ENCODE measurements at places on chromosomes 1 and 21.

GRCh38 chr1:207745839-207746767, 5.8 kb upstream of the CD46 start:
- no peak for DNase-seq

DNA sequence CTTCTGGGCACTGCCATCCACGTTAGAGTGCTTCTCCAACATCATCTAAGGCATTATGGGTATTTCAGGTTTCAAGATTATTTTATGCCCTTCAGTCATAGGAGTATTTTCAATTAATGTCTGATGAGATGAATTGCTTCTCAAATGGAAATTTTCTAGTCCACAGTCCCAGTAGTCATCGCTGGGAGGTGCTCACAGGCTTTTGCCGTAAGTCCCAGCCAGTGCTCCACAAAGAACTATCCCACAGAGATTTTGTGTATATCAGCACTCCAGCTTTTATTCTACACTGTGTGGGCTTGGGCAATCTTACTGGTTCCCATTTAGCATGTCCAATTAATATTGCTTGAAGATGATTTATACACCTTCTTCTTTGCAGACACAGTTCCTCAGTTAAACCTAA, 61.0 kb downstream of the SMYD2 start:
- DNase-seq, result no peak

GRCh38 chr1:85085417-85085816, 37.1 kb upstream of the MCOLN3 start:
- no peak for DNase-seq

DNA sequence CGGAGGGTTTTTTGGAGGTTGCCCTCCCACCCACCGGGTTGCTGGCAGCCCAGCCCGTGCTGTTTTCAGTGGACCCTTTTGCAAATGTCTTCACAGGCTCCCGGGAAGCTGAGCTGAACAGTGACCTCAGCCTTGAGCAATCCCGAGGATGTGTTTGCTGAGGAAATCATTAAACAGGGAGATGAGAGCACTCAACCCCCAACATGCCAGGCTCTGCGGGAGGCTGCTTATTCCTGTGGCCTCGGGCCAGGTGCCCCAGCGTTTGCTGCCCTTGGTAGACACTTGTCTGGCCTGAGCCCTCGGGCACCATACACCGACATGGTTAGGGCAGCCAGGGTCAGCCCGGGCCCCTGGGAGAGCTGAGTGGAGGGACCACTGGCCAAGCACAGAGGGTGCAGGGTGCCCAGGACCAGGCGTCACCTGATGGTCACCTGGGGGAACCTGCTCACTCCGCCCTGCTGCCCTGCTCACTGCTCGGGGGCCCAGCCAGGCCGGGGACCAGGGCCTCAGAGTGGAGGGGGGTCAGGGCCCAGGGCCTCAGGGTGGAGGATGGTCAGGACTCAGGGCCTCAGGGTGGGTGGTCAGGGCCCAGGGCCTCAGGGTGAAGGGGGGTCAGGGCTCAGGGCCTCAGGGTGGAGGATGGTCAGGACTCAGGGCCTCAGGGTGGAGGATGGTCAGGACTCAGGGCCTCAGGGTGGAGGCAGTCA, 42.5 kb upstream of the POFUT2 start:
- peak; percentile 93 for DNase-seq

- peak; percentile 67 for DNase-seq
Measured at GRCh38 chr1:6794164-6794563, 8.9 kb downstream of the CAMTA1 start.

- DNase-seq, result no peak
Measured at GRCh38 chr1:229138058-229138457, 132.9 kb upstream of the RAB4A start.

- no peak for DNase-seq
Measured at GRCh38 chr21:36188081-36188681, 31.6 kb downstream of the DOP1B start.

GRCh38 chr1:214447557-214447871, 103.9 kb downstream of the PTPN14 start:
- peak; percentile 82 for DNase-seq

DNA sequence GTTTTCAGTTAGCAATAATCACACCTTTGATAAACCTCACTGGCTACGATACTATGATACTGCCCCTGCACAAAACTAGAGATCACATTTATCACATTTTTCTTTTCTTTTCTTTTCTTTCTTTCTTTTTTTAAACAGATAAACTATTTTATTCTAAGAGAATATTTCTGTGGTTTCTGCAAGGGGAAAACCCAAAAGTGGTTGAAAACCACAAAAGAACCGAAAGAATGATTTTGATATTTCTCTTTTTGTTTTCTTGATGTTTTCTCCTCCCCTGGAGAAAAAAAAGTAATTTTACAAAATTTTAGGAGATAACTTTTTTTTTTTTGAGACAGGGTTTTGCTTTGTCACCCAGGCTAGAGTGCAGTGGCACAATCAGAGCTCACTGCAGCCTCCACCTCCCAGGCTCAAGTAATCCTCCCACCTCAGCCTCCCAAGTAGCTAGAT, 18.4 kb upstream of the FRRS1 start:
- no peak for DNase-seq

DNA sequence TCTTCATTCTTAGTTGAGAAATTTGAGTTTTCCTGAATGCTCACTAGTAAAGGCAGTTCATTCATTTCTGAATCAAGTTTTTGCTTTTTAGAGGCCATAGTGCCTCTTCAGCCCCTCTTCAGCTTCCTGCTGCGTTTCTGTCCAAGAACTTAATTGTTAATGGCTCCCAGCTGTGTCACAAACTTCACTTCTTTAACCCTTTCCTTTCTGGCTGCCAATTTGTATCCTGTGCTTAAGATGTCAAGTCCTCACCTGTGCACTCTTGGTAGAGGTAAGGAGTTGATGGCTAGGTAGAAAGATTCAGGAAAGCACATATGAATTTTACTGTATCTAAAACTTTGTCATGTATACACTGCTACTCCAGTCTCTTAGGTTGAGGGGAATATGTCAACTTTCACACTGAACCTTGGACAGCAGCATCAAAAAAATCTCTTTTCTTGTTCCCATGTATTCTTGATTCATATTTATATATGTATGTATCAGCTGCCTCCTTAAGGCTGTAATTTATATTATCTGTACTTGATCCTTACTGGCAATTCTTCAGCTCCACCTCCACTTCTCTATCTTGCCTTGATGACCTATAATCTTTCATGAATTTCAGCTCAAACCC, 612.8 kb downstream of the LMO4 start:
- no peak for DNase-seq

DNA sequence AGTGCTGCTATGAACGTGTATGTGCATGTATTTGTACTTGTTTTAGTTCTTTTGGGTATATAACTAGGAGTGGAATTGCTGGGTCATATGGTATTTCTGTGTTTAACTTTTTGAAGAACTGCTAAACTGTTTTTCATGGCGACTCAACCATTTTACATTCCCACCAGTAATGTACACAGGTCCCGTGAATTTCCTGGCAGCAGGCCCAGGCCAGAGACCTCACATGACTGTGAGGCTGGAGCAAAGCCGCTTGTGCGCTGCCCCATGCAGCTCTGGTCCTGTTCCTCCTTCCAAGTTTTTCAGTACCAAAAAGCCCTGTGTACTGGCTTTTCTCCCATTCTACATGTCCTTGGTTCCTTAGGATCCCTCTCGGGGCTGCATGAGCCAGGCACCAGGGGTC, 29.6 kb downstream of the ACOT11 start:
- peak; percentile 40 for DNase-seq

DNA sequence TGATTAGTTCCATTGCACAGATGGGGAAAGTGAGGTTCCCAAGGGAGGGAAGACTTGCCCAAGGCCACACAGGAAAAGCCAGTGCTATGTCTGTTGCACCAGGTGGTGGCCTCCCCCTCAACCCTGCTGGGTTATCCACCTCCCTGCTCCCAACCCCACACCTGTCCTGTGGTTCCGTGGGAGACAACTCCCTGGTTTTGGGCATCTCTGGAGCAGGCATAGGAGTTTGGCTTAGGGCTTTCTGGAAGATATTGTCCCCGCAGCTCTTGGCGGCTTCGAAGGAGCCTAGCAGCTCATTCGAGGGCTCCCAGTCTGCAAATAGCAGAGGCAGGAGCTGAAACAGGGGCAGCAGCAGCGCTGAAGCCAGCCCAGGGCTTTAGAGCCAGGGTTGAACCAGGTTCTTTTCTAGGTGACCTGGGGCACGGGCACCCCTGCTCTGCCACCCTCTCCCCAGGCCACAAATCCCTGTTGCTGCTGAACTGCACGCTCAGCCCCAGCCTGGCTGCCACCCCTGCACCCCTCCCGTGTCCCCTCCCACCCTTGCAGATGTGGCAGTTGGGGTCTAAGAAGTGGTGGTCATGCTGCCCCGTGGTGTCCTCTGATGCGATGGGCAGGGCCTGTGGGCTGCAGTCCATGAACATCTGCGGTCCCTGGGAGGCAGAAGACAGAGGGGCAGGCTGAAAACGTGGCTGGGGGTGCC, 22.1 kb downstream of the SPOCD1 start:
- no peak for DNase-seq

DNA sequence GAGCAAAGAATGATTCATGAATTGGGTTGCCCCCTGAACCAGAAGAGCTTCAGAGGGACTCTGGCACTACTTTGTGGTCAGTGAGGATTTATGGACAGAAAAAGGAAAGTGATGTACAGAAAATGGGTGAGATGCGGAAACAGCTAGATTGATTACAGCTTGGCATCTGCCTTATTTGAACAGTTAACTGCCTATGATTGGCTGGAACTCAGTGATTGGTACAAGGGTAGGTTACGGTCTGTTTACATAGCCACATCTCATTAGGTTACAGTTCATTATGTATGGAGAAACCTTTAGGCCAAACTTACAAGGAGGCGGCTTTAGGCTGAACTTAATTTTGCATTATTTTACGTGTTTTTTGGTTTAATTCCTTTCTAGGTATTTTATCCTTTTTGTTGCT, 29.0 kb upstream of the RHOU start:
- no peak for DNase-seq

DNA sequence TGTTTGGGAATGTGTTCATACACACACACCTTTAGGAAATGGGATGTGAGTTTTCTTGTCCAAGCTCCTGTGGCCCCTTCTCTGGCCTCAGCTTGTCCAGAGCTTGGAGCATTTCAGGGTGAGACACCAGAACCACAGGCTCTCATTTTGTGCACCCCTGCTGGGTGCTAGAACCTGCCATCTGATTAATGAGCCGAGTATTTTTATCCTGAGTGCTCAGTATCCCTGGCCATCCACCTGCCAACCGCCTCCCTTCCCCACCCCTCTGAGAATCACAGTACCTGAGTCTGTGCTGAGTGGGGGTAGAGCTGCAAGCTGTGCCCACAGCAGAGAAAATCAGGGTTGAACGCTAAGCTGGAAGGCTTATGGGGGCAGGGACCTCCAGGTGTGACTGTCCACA, 1.4 kb downstream of the CASQ1 start:
- DNase-seq, result no peak

GRCh38 chr1:53585129-53585528, 125.9 kb downstream of the DMRTB1 start:
- DNase-seq, result peak; percentile 57

DNA sequence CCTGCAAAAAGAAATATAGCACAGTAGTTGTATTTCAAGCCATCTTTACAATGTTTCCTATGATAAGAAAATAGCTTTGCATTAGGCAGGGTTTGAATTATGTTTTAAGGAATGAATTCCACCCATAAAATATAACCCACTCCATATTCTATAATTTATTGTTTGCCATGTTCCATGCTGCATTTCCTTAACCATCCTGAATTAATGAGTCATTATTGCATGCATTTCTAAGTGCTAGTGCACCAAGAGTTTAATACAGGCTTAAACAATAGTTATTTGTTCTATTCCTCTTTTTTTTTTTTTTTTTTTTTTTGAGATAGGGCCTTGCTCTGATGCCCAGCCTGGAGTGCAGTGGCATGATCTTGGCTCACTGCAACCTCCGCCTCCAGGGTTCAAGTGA, 45.2 kb downstream of the MIGA1 start:
- no peak for DNase-seq

GRCh38 chr1:30637183-30637980, 86.0 kb downstream of the MATN1 start:
- DNase-seq, result no peak

DNA sequence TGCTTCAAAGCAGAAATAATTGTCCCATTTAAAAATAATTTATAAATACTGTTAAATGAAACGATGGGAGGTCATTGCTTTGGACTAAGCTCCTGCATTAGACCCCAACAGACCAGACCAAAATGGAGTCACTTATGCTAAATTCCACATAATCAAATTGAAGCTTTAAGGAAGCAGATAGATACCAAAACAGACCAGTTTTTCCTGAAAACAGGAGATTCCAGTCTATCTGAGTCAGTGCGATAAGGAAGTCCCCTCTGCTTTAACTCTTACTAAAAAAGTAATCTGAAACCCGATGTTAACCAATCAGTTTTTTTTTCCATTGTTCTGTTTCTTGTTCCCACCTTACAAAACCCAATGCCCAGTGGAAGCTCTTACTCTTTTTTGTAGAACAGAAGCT, 16.2 kb upstream of the DNASE2B start:
- peak; percentile 25 for DNase-seq

GRCh38 chr1:225430301-225430700, 2.5 kb upstream of the LBR start:
- no peak for DNase-seq

- no peak for DNase-seq
Measured at GRCh38 chr1:161159913-161160243, 578 bp downstream of the USP21 start.

DNA sequence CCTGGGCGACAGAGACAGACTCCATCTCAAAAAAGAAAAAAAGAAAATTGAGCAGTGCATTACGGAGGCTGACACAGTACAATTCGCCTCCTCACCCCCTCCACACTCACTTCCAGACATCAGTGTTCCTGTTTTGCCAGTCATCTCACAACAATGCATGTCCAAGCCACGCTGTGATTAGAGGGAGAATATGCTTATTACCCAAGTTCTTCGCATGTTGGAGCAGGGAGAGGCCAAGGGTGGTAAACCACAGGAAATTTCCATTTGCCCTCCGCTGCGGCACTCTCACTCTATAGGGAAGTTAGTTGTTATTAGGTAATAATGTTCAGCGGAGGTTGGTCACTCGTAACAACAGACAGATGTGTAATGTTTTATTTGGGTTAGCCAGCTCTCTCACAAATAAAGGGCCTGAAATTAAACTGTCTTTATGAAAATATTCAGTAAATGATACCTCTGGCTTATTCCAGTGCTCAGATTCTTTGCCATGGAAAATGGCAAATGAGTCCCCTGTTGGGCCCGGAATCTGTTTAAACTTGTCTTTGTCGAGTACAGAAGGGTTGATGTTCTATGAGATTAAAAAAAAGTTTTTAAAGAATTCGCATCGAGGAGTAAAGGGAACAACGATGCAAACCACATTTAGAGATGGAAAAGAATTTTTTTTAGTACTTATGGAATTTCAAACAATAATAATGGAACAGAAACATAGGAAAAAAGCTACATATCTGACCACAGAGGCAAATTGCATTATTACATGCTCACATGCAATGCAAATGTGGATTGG, 33.1 kb downstream of the KCNJ15 start:
- peak; percentile 99 for DNase-seq

GRCh38 chr1:200904772-200905171, 10.1 kb downstream of the INAVA start:
- no peak for DNase-seq

Measured in fibroblast of skin of back (primary cell).